Bladder microvascular endothelial cell (primary cell): ENCODE measurements at places on chromosomes 6 and 20. TPM values are rescaled to one million over a fixed set of nuclear protein-coding genes. Genes with fewer than 3 reads are reported as not detected.

The SCRT2 gene
- not detected in 2 replicates for total RNA-seq

The PBOV1 gene
- not detected in 2 replicates for total RNA-seq

The CTCFL gene
- total RNA-seq, result not detected in 2 replicates

The IL20RA gene
- total RNA-seq, result 1.0 TPM in 1 of 2 replicates, not detected in the other

The SIRPA gene
- 7.4 and 75.3 TPM in 2 replicates for total RNA-seq
